Activated T-helper 1 cell treated with anti-CD3 and anti-CD28 coated beads, Interleukin-12 subunit alpha, Interleukin-12 subunit beta, Interleukin-2, Interleukin-4 antibody, amounts not matched to agents 30 ng/mL and 10 ng/mL and 1 ng/mL, durations not matched to agents 14 hours and 24 hours and 36 hours (primary cell): ENCODE measurements at places on chromosomes 7 and 10.

DNA sequence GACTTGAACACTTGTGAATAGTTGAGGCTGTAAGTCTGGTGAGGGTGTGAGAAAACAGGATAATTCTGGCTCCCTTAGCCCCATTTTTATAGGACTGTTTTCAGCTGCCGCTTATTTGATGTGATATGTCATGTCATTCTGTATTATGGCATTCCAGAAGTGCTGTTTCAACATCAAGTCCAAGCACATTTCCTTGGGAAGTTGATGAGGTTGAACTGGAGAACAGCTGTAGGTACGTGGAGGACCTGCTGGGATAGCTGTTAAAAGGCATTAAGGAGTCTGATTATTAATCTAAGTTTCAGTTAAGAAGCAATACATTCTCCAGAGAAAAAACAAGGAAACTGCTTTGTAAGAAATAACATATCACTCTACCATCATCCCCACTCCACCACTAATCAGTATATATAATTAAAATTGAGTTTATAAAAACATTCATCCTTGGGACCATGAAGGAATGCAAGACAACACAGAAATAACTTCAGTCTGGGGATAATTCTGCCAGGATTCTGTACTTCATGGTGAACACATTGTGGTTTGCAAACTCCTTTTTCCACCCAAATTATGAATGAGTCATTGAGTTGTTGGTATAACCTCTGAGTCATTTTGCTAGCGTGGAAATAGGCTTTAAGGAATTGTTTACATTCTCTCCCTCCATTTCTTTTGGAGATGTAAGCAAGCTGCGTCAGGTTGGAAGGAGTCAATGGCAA lies 39.9 kb upstream of the TMEM229A start:
- no peak for DNase-seq

DNA sequence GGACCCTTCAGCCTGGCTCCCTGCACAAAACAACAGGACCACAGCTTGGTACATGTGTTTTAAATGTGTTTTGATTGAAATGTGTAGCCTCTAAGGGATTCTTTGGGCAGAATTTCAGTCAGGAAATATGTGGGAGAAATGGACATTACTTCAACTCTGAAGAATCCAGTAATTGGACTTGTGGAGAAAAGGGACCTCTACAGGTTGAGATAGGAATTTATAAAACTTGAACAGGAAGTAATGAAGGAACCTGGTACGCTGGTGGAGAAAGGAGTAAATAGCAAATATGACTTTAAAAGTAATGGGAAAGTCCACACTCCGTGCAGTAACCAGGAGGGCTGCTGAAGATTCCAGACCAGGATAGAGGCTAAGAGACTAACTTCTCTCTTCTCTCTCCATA lies 220.5 kb downstream of the LHFPL3 start:
- no peak for DNase-seq

- no peak for DNase-seq
Observed at GRCh38 chr10:124262971-124263370, 155.8 kb downstream of the OAT start.

DNA sequence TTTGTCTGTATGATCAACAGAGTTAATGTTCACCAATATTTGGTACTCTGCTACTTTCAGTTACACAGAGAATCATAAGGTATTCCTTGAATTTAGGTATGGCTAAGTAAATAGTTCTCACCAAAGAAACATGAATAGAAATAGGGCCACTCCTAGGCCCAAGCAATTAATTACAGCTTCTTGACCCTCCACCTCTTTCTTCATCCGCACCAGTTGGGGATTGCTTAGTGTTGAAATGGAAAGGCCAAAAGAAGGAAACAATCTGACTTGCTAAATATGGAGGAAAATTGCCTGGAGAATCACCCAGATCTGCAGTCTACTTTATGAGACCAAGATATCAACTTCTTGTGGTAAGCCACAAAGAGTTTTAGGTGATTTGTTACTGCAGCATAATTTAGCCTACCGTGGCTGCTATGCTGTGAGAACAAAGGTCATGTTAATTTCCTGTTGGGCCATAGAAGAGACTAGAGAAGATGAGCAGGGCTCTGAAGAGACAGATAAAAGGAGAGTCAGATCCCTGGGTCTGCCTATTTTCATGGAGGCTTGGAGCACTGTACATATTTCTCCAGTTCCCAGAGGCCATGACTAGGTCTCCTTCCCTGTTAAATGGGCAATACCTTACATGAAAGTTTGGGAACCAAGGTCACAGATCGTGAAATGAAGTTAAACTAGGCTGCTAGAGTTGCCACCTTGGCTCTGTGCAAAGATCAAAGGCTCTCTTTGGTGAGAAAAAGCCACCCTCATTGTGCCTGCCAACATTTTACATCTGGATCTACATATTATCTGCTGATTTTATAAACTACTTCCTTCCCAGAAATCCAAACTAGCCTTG lies 93.3 kb upstream of the GDF10 start:
- DNase-seq = no peak

DNA sequence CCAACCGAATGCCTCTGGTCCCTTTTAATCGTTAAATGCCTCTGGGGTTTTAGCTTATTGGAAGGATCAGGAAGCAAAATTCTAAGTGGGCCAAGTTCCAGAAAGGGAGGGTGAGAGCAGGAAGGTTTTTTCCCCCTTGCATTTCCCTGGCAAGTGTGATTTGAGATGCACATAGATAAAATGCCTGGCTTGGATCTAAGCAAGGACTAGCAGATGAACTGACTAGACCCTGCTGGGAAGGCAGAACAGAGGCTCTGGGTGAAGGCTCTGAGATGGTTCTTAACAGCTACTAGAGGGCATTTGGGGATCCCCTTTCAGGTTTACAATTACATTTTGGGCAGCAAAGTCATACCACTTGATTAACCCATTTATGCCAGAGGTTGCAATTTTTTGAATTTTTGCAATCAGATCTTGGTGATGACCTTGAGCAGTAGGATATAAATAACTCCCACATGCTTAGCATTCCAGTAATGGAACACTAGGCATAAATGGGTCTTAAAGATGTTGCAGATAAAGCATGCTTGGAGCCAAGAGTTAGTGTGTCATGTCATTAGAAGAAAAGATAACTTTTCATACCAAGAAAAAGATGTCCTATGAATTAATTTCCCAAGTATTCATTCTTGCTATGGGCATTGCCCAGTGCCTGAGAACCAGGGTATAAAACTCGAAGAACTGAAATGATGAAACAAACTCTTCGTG lies 205.9 kb downstream of the SEC23IP start:
- no peak for DNase-seq
